ENCODE measurements at places on chromosomes 2 and 18. TPM values are rescaled to one million over a fixed set of nuclear protein-coding genes. Genes with fewer than 3 reads are reported as not detected.

GRCh38 chr2:26979741-26980140 is 9.3 kb downstream of the MAPRE3 start:
- no peaks in the 10 kb centered on the region for H3K27me3 ChIP-seq
- no peak for DNase-seq
- H3K4me3 ChIP-seq = no peak overlapping the region
- no peaks in the 10 kb centered on the region for H3K36me3 ChIP-seq
- peaks cover 4% of the 10 kb centered on the region for H3K4me1 ChIP-seq

GRCh38 chr2:217150236-217150635 is 290.4 kb upstream of the TNP1 start:
- H3K4me1 ChIP-seq = no peaks in the 10 kb centered on the region
- H3K27ac ChIP-seq = no peak overlapping the region
- no peaks in the 10 kb centered on the region for H3K36me3 ChIP-seq
- no peak overlapping the region for H3K4me3 ChIP-seq

DNA sequence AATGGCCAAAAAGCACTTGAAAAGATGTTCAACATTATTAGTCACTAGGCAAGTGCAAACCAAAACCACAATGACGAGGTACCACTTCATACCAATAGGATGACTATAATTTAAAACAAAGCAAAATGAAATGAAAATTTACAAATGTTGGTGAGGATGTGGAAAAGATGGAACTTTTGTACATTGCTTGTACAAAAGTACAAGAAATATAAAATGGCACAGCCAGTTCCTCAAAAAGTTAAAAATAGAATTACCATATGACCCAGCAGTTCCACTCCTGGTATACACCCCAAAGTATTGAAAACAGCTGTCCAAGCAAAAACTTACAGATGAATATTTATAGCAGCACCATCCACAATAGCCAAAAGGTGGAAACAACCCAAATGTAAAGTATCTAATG is 107.8 kb upstream of the XPO1 start:
- no peak for DNase-seq
- H3K4me1 ChIP-seq = no peaks in the 10 kb centered on the region
- H3K36me3 ChIP-seq = peaks cover 5% of the 10 kb centered on the region
- no peak overlapping the region for H3K27ac ChIP-seq

DNA sequence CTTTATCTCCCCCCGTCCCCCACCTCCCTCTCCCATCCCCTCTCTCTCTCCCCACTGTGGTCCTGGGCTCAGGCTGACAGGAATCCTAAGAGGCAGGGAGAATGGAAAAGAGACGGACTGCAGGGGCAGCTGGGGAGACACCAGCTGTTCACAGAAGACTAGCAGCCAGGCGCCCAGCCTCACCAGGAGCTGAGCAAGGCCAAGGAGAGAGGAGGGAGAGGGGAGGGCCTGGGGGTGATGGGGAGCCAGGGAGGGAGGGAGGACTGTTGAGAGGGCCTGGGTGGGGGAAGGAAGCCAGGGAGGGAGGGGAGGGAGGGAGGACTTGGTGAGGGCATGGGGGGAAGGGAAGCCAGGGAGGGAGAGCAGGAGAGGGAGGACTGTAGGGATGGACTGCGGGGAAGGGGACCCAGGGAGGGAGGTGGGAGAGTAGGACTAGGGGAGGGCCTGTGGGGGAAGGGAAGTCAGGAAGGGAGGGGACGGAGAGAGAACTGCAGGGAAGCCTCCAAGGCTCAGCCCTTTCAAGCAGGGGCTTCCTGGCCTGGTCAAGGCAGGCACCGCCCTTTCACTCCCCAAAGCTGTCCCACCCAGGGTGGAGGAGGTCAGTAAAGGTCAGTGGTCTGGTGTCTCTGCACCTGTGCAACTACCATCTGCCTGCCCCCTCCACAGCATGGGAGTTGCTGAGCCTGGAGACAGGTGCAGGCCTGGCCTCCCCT is 517.7 kb upstream of the MYT1L start:
- H3K27me3 ChIP-seq = no peaks in the 10 kb centered on the region
- no peaks in the 10 kb centered on the region for H3K36me3 ChIP-seq
- no peak for DNase-seq
- no peak overlapping the region for H3K27ac ChIP-seq
- no peaks in the 10 kb centered on the region for H3K4me1 ChIP-seq

GRCh38 chr2:218059289-218059688 is 9.8 kb upstream of the RUFY4 start:
- no peak overlapping the region for H3K4me3 ChIP-seq
- DNase-seq = no peak

DNA sequence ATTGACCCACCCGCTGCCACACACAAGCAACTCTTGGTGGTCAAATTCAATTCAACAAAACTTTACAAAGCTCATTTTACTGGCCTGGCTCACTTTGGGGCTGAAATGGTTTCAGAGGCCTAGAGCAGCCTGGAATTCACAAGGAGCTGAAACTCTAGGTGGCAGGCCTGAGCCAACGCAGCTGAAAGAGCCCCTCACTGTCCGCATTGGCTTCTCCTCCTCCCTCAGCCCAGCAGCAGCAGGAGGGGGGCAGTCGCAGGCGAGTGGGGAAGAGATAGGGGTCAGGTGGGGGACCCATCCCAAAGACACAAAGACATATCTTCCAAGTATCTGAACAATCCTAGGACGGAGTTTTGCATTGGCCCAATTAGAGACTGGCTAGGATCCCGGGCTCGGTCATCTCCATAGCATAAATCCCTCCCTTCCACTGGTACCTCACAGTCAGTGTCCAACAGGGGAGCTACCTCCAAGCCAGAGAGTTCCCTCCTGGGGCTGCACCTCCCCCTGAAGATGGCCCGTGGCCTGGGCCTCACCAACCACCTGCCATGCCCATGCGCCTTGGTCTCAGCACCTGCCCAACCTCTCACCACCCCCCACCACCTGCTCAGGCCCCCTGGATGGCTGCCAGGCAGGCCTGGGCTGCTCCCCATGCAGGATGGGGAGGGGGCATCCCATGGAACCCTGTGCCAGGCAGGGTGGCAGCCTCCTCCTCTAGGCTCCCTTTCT is 113.4 kb downstream of the ZBTB7C start:
- H3K27ac ChIP-seq = no peak overlapping the region
- no peaks in the 10 kb centered on the region for H3K36me3 ChIP-seq
- peak; percentile 77 for DNase-seq
- H3K4me3 ChIP-seq = no peak overlapping the region
- H3K4me1 ChIP-seq = peaks cover 6% of the 10 kb centered on the region

- no peaks in the 10 kb centered on the region for H3K27me3 ChIP-seq
- no peak overlapping the region for H3K4me3 ChIP-seq
- no peak overlapping the region for H3K27ac ChIP-seq
- DNase-seq = peak; percentile 41
- H3K4me1 ChIP-seq = 0 out of 2 replicates have a peak, but pooled peaks cover 4% of the 10 kb centered on the region
- H3K36me3 ChIP-seq = no peaks in the 10 kb centered on the region
Observed at GRCh38 chr2:84297155-84297554, 161.9 kb downstream of the SUCLG1 start.

DNA sequence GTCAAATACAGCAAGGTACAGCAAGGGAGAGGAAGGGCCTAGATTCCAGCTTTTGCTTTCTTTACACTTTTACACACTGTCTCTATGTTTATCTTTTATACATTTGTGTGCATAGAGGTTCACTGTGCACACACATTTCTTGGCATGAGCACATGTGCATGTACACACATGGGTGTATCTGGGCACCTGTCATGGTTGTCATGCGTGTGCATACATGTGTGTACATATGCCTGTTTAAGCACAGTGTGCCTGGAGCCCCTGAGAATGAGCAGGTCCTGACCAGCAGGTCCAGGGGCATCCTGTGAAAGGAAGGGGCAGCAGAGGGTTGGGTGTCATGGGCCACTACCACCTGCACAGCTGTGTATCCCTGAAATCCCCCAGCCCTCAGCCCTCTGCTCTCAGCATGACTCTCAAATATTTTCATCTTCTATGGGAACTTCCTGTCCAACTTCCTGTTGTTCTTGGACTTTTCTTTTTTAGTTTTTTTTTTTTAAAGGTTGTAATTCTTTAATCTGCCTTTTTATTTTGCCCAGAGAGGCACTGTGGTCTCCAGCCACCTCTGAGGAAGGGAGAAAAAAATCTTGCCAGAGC is 97.0 kb upstream of the EPAS1 start:
- H3K4me1 ChIP-seq = no peaks in the 10 kb centered on the region
- no peaks in the 10 kb centered on the region for H3K27me3 ChIP-seq
- H3K27ac ChIP-seq = no peak overlapping the region
- no peaks in the 10 kb centered on the region for H3K36me3 ChIP-seq
- no peak for DNase-seq

Gene ABCG5
- total RNA-seq = not detected

Data from H9 (cell line).